Activated naive CD8-positive, alpha-beta T cell treated with anti-CD3 and anti-CD28 coated beads for 36 hours (primary cell): ENCODE measurements at places on chromosomes 12 and 14. TPM values are rescaled to one million over a fixed set of nuclear protein-coding genes. Genes with fewer than 3 reads are reported as not detected.

- DNase-seq = no peak
Measured at GRCh38 chr12:72610342-72610741, 338.2 kb downstream of the TRHDE start.

- DNase-seq = no peak
Measured at GRCh38 chr14:29163109-29163508, 396.5 kb downstream of the FOXG1 start.

GRCh38 chr14:92952481-92953298, 29.7 kb downstream of the CHGA start:
- DNase-seq = no peak

The RERG gene
- total RNA-seq = not detected

- DNase-seq = no peak
Measured at GRCh38 chr12:47419497-47419896, 286.3 kb downstream of the RPAP3 start.

DNA sequence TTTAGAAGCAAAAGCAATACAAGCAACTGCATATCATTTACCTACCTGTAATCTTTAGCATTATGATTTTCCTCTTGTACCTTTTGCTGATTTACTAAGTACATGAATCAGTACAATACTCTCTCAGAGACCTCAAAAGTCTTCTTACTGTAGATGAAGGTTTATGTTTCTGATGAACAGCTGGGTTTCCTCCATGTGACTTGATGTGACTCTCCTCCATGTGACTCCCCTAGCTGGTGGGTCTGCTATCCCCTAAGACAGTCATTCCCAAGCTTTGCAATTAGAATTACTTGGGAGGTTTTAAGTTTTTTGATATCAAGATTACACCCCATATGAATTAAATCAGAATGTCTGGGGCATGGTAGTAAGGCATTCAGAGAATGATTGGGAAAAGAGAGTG, 32.0 kb upstream of the ABCC9 start:
- no peak for DNase-seq

The TGM1 gene
- 2.6 TPM for total RNA-seq

The PLEKHG7 gene
- total RNA-seq = not detected

- no peak for DNase-seq
Measured at GRCh38 chr12:69112616-69113015, 126.8 kb upstream of the CPSF6 start.
